Stromal cell of bone marrow (primary cell): ENCODE measurements at places on chromosomes 6 and 20.

DNA sequence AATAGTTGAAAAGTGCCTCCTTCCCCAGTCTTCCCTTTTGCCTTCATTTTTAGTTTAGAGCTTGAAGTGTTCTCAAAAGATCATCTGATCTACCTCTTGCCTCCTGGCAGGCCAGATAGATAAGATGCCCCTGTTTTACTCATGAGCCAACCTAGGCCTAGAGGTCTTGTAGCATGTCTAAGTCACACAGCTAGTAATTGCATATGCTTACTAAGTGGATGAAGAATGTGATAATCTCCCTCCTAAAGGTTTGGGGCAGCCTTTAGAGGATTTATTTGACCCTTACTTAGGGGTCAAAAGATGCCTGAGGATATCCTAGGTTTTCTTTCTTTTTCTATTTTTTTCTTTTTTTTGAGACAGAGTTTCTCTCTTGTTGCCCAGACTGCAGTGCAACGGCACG is 2.1 kb downstream of the C6orf141 start:
- DNase-seq: no peak

DNA sequence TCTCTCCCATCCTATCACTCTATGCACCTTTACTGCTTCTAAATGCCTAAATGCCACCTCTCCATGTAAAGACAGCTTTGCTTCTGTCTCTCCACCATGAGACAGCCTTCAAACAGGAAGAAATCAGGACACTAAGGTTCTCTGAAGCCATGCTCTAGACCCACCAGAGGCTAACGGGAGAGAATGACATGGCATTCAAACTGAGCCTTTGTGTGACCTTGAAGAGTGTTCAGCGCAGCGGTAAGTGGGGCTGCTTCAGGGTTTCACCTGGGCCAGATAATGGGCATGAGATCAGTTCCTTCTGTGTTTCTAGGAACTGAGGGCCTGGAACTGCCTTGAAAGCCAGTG is 20.1 kb downstream of the FAM50B start:
- DNase-seq: no peak

GRCh38 chr6:81023007-81023582 is 729.4 kb downstream of the TENT5A start:
- DNase-seq: no peak

GRCh38 chr6:128569732-128570679 is 49.6 kb upstream of the PTPRK start:
- DNase-seq: peak; percentile 62
